ENCODE measurements at places on chromosomes 7 and 10.

DNA sequence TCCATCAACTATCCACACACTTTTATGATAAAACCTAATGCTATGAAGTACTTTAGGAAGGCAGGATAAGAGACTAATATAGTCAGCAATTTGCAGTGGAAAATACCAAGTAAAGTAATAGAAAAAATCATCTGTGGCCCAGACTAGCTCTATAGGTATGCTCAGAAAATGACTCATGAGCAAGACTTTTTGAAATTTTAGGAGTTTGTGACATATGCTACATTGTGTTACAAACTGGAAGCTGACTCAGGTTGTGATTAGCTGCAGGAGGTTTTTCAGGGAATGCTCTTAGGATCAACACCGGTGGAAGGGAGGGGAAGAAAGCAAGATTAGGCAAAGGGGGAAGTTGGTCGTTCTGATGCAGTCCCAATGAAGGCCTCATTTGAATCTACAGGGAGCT lies 56.1 kb downstream of the FEZF1 start:
- no peak for DNase-seq

DNA sequence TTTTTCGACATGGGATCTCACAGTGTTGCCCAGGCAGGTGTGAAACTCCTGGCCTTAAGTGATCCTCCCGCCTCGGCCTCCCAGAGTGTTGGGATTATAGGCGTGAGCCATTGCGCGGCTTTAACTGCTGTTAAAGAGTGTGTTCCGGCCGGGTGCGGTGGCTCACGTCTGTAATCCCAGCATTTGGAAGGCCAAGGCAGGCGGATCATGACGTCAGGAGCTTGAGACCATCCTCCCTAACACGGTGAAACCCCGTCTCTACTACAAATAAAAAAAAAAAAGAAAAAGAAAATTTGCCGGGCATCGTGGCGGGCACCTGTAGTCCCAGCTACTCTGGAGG lies 1.1 kb downstream of the RABGEF1 start:
- DNase-seq: no peak

DNA sequence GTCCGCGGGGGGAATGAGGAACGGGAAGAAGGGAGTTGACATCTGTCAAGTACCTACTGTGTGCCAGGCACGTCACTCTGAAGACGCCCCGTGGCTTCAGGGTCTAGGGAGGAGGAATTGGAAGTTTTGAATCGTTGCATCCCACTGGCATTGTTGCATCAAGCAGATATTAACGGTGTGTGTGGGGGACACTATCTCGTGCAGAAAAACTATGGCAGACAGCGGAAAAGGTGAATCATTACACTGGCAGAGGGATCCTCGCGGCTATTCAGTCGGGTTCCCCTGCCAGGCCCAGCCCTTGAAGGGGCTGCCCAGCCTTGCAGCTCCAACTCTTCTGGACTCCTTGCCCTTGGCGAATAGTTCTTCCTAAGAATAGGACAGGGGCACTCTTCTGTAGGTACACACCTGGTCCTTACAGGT lies 1.0 kb upstream of the KIAA1549 start:
- DNase-seq: no peak

- DNase-seq: no peak
Observed at GRCh38 chr7:49635800-49636199, 137.6 kb upstream of the VWC2 start.
